ENCODE measurements at places on chromosomes 12 and 14. TPM values are rescaled to one million over a fixed set of nuclear protein-coding genes. Genes with fewer than 3 reads are reported as not detected.

IAPP gene
- not detected for total RNA-seq

VASH1 gene
- total RNA-seq: 2.5 TPM

DNA sequence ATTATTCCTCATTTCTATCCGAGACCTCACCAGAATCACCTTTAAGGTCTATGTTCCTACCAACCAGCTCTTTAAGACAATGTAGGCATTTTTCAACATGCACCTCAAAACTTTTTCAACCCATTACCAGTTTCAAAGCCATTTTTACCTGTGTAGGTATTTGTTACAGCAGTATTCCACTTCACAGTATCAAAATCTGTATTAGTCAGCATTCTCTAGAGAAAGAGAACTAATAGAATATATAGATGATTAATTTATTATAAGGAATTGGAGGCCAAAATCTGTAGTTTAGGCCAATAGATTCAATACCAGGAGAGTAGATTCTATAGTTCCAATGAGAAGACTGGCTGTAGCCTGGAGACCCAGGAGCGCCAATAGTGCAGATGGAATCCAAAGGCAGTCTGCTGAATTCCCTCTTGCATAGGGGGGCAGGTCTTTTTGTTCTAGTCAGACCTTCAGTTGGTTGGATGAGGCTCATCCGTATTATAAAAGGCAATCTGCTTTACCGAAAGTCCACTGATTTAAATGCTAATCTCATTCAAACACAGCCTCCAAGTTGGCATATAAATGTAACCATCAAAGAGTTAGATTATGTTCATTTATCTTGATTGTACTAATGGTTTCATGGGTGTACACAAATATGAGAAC is 151.6 kb upstream of the SYT1 start:
- no peak overlapping the region for H3K4me3 ChIP-seq
- DNase-seq: no peak
- no peaks in the 10 kb centered on the region for H3K27me3 ChIP-seq
- H3K4me1 ChIP-seq: no peaks in the 10 kb centered on the region
- no peak overlapping the region for H3K27ac ChIP-seq

DNA sequence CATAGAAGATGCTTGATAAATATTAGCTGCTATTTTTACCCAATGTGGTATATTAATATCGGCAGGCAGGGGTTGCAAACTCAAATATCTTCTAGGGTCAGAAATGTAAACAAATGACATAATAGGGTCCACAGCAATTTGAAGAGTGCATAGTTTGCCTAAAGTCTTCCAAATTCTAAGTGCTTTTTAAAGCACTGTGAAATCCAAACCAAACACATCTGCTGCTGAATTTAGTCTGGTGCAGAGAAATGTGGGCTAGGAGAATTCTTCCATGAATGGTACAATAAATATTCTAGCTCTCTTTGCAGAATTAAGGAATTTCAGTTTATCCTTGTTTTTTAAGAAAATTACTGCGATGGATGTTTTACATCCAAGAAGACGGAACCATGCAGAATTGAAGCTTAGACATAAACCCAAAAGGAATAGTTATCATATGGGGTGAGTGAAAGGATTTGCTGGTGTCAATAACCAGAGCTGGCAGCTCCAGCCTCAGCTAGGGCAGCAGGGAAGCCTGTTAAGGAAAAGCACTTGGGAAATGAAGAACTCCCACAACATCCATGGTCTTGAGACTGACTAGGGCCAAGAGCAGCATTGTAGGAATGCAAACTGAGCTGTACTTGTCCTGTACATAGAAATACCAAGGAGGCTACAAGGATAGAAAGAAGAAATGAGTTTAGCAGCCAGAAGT is 65.5 kb downstream of the PTPRR start:
- H3K36me3 ChIP-seq: no peaks in the 10 kb centered on the region
- H3K4me1 ChIP-seq: no peaks in the 10 kb centered on the region
- no peak overlapping the region for H3K27ac ChIP-seq
- no peak for DNase-seq
- H3K4me3 ChIP-seq: no peak overlapping the region

- H3K27ac ChIP-seq: no peak overlapping the region
- H3K4me3 ChIP-seq: no peak overlapping the region
- no peak for DNase-seq
- H3K27me3 ChIP-seq: no peaks in the 10 kb centered on the region
- H3K4me1 ChIP-seq: peaks cover 3% of the 10 kb centered on the region
- H3K36me3 ChIP-seq: peaks cover 38% of the 10 kb centered on the region
These were observed 174.2 kb downstream of the ESR2 start for GRCh38 chr14:64119980-64120379.

GRCh38 chr14:36194663-36195062 is 18.1 kb upstream of the PTCSC3 start:
- H3K4me1 ChIP-seq: no peaks in the 10 kb centered on the region
- H3K36me3 ChIP-seq: no peaks in the 10 kb centered on the region
- no peak overlapping the region for H3K27ac ChIP-seq
- DNase-seq: no peak
- no peak overlapping the region for H3K4me3 ChIP-seq

DNA sequence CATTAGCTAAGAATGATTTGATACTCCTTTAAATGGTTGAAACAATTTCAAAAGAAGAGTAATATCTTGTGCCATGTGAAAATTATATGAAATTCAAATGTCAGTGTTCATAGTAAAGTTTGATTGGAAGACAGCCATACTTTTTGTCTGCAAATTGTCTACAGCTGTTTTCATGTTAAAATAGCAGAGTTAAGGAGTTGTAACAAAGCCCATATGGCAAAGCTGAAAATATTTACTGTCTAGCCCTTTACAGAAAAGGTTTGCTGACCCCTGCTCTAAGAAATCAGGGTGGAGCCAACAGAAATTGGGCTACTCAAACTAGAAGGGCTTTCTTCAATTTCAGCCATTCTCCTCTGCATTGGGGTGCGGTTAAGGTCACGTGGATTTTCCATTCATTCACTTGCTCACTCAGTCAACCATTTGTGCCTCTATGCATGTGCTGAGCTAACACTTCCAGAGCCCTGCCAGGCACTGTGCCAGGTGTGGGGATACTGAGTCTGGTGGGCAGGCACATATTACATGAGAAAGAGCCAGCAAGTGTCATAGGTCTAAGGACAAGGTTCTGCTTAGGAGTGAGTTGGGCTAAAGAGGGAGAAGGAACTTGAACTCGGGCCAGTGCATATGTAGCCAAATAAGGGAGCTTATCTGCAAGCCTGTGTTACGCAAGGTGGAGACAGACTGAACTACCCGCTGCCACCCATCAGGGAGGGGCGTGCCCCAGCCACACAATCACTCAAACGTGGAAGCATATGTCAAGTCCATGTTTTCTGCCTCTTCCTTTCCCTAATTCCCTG is 139.8 kb upstream of the NOS1 start:
- no peak for DNase-seq
- H3K4me3 ChIP-seq: no peak overlapping the region
- H3K4me1 ChIP-seq: no peaks in the 10 kb centered on the region
- H3K27ac ChIP-seq: no peak overlapping the region
- no peaks in the 10 kb centered on the region for H3K27me3 ChIP-seq

MYO1A gene
- 0.65 TPM for total RNA-seq

KRT2 gene
- not detected for total RNA-seq

DNA sequence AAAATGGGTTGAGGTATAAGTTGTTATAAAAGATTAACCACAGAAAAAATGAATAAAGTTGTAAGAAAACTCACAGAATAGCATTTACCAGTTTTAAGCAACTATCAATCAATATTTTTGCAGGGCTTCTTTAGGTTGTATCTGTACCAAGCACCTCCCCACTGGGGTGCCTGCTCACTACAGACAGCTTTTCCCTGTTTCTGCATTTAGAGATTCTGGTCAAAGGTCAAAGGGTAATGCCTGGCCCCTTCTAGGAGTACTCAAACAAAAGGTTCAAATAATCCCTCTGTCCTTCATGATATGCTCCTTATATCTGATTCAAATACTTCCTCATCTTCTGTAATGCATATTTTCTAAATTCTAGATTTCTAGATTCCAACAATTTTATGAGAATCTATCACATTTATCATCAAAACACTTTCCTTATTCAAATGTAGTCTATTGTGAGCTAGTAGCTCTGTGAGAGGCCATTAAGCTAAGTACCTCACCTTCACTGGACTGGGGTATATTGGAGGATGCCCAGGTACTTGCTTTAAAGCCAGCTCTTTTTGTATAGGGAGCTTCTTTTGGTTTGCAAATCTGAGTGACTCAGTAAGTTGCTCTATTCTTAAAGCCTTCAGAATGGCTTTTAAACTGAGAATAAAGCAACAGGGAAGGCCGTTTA is 120.7 kb upstream of the PTPRB start:
- DNase-seq: no peak
- no peaks in the 10 kb centered on the region for H3K36me3 ChIP-seq
- H3K27me3 ChIP-seq: peaks cover 3% of the 10 kb centered on the region
- no peak overlapping the region for H3K27ac ChIP-seq
- peaks cover 2% of the 10 kb centered on the region for H3K4me1 ChIP-seq
- H3K4me3 ChIP-seq: no peak overlapping the region

GRCh38 chr12:15854916-15855315 is 27.3 kb upstream of the STRAP start:
- no peaks in the 10 kb centered on the region for H3K4me1 ChIP-seq
- H3K27me3 ChIP-seq: peaks cover 12% of the 10 kb centered on the region
- DNase-seq: no peak
- H3K4me3 ChIP-seq: no peak overlapping the region

SLC7A7 gene
- total RNA-seq: 0.38 TPM

CMTM5 gene
- total RNA-seq: not detected

DNA sequence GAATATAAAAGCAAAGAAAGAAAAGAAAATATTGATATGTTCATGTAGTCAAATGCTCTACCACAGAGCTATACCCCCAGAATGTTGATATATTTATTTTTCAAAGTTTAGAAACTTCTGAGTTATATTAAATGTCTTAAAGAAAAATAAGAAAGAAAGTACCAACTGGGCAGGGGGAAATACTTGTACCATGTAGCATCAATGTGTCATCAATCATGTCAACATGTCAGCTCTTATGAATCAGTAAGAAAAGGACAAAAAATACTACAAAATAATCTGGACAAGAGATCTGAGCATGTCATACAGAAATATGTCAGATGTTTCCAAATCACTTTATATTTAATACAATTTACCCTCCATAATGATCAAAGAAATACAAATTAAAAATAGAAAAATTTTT is 595.1 kb upstream of the ATP2B1 start:
- no peaks in the 10 kb centered on the region for H3K36me3 ChIP-seq
- H3K27ac ChIP-seq: no peak overlapping the region
- peaks cover 11% of the 10 kb centered on the region for H3K4me1 ChIP-seq
- H3K27me3 ChIP-seq: peaks cover 16% of the 10 kb centered on the region

GRCh38 chr12:19198272-19198671 is 68.7 kb downstream of the PLEKHA5 start:
- no peaks in the 10 kb centered on the region for H3K27me3 ChIP-seq
- H3K4me3 ChIP-seq: no peak overlapping the region
- no peaks in the 10 kb centered on the region for H3K36me3 ChIP-seq
- H3K4me1 ChIP-seq: peaks cover under 1% of the 10 kb centered on the region
- DNase-seq: no peak
- no peak overlapping the region for H3K27ac ChIP-seq

DNA sequence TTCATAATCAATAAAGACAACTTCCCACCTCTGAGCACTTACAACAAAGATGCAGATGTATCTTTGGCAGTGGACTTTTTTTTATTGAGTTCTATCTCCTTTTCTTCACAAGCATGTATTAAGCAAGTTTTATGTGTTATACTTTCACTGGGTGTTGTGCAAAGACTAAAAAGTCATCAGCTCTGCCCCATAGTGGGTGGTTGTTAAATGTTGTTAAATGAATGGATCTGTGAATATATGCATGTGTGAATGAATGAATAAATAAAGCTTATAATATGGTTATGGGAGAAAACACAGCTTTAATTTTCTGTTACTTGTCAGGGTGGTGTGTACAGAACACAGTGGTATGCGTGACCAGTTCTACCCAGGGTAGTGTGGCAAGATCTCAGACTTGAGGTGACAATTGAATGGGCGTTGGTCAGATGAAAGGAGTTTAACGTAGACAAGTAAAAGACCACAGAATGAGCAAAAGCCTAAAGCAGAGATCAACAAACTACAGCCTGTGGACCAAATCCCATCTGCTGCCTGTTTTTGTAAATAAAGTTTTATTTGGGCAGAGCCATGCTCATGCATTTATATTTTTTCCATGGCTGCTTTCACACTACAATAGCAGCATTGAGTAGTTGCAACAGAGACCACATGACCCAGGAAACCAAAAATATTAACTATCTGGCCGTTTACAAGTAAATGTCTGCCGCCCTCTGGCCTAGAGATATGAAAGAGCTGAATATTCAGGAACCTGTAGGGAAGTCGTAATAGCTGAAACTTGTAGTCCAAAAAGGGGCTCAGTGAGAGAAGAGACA is 207.4 kb upstream of the EEA1 start:
- H3K27ac ChIP-seq: no peak overlapping the region
- H3K27me3 ChIP-seq: no peaks in the 10 kb centered on the region
- H3K4me1 ChIP-seq: peaks cover 19% of the 10 kb centered on the region
- no peak overlapping the region for H3K4me3 ChIP-seq

C14orf39 gene
- total RNA-seq: not detected

GRCh38 chr12:52229836-52230343 is 3.2 kb upstream of the KRT7 start:
- H3K4me1 ChIP-seq: no peaks in the 10 kb centered on the region
- H3K27ac ChIP-seq: no peak overlapping the region
- peaks cover 72% of the 10 kb centered on the region for H3K27me3 ChIP-seq
- H3K4me3 ChIP-seq: no peak overlapping the region

DNA sequence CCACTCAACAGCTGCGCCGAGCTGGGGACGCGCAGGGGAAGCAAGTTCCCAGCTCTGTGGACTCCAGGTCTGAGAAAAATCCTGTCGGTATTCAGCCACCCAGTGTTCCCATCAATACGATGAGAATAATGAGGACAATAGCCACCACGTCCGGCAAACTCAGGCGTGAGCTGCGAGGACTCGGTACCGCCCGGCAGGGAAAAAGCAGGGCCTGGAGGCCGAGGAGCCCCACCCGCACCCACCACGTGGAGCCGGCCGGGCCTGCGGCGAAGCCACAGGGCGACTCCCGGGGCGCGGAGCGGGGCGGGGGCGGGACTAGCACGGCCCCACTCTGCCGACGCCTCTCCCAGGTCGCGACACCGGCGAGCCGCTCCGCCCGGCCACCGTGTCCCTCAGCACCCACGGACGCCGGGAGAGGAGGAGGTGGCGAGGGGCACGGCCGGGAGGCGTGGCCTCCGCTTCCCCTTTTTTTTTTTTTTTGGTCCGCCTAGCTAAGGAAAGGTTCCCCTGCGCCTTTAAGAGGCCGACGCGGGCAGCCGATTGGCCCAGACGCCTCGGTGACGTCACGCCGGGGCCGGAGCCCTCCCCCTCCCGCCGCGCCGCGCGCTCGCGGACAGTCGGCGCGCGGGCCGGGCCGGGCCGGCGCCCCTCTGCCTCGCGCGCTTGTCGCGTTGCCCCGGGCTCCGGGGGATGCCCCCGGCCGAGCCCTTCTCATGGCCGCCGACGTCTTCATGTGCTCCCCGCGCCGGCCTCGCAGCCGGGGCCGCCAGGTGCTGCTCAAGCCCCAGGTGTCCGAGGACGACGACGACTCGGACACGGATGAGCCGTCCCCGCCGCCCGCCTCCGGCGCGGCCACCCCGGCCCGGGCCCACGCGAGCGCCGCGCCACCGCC is at the start of gene MLXIP:
MLXIP (plus strand) TSS at position 616 of the 892 bp plus-strand sequence; CDS start at position 714, 98 bp downstream.
- peak within 1 kb of the TSS; percentile 91 for H3K4me3 ChIP-seq
- H3K27ac ChIP-seq: peak within 1 kb of the TSS; percentile 84
- peaks cover 47% of the 10 kb centered on the region for H3K4me1 ChIP-seq
- H3K27me3 ChIP-seq: no peaks in the 10 kb centered on the region

- no peaks in the 10 kb centered on the region for H3K27me3 ChIP-seq
- no peaks in the 10 kb centered on the region for H3K36me3 ChIP-seq
- DNase-seq: no peak
- no peak overlapping the region for H3K4me3 ChIP-seq
- H3K4me1 ChIP-seq: no peaks in the 10 kb centered on the region
These were observed 113.2 kb upstream of the EEA1 start for GRCh38 chr12:93042283-93042682.

Measured in activated CD4-positive, alpha-beta memory T cell treated with anti-CD3 and anti-CD28 coated beads, Interleukin-2, amount 10 ng/mL, durations not matched to agents 7 days and 5 days (primary cell).